Activated CD8-positive, alpha-beta memory T cell treated with anti-CD3 and anti-CD28 coated beads, Interleukin-2, amount 10 ng/mL, durations not matched to agents 7 days and 5 days (primary cell): ENCODE measurements at places on chromosomes 2 and 18.

DNA sequence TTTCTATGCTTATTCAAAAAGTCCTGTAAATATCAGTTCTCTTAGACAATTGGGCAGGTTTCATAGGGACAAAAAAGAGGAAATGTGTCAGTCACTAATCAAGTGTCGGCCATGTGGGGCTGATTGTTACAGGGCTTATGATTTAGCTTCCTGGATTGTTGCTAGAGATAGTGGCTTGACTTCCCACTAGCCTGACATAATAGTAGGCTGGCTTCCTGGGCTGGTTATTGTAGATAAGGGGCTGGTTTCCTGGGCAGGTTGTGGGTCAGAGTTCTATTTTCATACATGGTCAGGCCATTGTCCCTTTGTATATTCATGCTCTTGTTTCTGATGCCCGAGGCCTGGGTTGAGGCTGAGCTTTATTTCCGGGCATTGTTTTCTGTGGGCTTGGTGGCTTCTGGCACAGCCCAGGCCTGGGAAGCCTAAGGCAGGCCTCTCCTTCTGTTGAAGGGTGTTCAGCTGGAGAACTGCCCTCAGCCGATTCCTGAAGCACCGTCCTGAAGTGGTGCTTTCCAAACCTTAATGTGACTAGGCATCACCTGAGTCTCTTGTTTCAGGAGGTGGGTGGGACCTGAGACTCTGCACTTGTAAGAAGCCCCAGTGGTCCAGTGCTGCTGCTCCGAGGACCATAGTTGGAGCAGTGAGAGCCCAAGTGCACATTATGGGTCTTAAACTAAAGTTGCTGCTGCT, 37.0 kb downstream of the CD8B2 start:
- DNase-seq = no peak

GRCh38 chr2:215758691-215759090, 254.7 kb downstream of the MREG start:
- DNase-seq = no peak

- DNase-seq = no peak
Measured at GRCh38 chr2:168006498-168006897, 240.9 kb downstream of the STK39 start.

GRCh38 chr2:439556-440402, 151.9 kb upstream of the ALKAL2 start:
- peak; percentile 31 for DNase-seq

DNA sequence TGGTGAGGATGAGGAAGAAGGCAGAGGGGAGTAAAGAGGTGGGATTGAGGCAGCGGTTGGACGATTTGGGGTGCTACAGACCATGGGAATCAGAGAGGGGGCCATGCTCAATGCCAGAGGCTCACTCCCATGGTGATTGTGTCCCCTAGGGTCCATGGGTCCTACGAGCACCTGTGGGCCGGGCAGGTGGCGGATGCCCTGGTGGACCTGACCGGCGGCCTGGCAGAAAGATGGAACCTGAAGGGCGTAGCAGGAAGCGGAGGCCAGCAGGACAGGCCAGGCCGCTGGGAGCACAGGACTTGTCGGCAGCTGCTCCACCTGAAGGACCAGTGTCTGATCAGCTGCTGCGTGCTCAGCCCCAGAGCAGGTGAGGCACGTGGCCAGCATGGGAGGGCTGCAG, 5.2 kb downstream of the CAPN10 start:
- DNase-seq = no peak

GRCh38 chr2:143616452-143616851, 487.2 kb downstream of the ARHGAP15 start:
- DNase-seq = no peak

GRCh38 chr2:9057939-9058761, 54.7 kb upstream of the MBOAT2 start:
- DNase-seq = no peak

DNA sequence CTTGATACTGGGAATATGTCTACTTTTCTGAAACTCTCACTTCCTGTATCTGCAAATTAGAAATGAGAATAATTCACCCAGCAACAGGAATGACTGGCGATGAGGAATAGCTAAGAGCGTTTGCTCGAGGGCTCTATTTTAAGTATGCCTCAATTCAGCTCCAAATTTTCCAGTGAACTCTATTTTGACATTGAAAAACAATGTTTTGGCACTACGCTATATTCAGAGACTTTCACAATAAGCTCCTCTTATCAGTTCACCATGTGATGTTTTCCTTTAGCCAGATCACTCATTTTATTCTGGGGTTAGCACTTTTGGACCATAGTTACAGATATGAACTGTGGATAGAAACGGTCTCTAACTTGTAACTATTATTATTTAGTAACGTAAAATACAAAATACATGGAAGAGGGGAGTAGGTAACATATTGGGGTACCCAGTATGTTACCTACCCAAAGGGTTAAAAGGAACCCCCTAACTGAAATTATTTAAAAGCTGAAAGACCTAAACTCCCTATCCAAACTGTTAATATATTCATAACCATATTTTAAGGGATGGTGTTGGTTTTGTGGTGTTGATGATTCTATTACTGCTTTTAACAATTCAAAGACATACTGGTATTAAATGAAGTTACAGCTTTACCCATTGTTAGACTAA, 28.1 kb downstream of the SLC40A1 start:
- no peak for DNase-seq

GRCh38 chr2:61380056-61380881, 90.6 kb downstream of the USP34 start:
- no peak for DNase-seq

- DNase-seq = no peak
Measured at GRCh38 chr2:97656905-97657587, 6.8 kb downstream of the ACTR1B start.

GRCh38 chr2:121068851-121069250, 216.2 kb downstream of the TFCP2L1 start:
- DNase-seq = no peak

DNA sequence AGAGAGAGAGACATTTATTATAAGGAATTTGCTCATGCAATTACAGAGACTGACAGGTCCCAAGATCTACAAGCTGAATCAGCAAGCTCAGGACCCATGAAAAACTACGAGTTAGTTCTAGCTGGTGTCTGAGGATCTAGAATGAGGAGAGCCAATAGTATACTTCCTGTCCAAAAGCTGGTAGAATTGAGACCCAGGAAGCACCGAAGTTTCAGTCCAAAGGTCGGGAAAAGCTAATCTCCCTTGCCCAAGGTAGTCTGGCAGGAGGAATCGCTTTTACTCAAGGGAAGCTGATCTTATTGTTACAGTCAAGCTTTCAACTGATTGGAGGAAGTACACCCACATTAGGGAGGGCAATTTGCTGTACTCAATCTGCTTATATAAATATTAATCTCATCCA, 389.6 kb downstream of the ADCYAP1 start:
- DNase-seq = no peak

GRCh38 chr2:19479666-19480065, 121.2 kb upstream of the OSR1 start:
- DNase-seq = no peak

- DNase-seq = no peak
Measured at GRCh38 chr2:67806816-67807215, 256.0 kb downstream of the C1D start.

DNA sequence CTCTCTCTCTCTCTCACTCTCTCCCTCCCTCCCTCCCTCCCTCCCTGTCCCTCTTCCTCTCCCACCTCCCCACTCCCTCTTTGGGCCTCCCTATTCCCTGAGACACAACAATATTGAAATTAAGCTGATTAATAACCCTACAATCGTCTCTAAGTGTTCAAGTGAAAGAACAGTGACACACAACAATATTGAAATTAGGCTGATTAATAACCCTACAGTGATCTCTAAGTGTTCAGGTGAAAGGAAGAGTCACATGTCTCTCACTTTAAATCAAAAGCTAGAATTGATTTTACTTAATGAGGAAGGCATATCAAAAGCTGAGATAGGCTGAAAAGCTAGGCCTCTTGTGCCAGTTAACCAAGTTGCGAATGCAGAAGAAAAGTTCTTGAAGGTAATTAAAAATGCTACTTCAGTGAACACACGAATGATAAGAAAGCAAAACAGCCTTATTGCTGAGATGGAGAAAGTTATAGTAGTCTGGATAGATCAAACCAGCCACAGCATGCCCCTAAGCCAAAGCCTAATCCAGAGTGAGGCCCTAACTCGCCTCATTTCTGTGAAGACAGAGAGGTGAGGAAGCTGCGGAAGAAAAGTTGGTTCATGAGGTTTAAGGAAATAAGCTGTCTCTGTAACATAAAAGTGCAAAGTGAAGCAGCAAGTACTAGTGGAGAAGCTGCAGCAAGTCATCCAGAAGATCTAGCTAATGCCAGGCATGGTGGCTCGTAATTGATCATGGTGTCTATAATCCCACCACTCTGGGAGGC, 21.3 kb downstream of the MALT1 start:
- DNase-seq = no peak

- no peak for DNase-seq
Measured at GRCh38 chr2:130347220-130347925, 4.7 kb downstream of the IMP4 start.
